H7 (cell line): ENCODE measurements at places on chromosomes 12 and 14. TPM values are rescaled to one million over a fixed set of nuclear protein-coding genes. Genes with fewer than 3 reads are reported as not detected.

GRCh38 chr12:122834104-122834920, 945 bp upstream of the HIP1R start:
- DNase-seq, result peak; percentile 89

DNA sequence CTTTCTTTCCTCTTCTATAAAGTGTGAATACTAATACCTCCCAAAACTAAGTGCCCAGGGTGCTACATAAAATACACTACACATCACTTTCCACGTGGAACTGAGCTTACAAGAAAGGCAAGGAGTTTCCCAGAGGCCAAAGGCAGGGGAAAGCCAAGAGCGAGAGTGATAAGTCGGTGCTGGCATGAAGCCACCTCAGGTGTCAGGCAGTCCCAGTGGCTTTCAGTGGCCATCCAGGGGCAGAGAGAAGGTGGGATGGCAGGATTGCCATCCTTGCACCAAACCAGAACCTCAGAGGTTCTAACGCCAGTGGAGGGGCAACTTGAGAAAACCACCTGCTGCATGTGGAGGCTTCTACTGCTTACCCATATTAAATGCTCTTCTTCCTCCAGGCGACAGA, 79.7 kb upstream of the DIO3 start:
- DNase-seq, result no peak

DNA sequence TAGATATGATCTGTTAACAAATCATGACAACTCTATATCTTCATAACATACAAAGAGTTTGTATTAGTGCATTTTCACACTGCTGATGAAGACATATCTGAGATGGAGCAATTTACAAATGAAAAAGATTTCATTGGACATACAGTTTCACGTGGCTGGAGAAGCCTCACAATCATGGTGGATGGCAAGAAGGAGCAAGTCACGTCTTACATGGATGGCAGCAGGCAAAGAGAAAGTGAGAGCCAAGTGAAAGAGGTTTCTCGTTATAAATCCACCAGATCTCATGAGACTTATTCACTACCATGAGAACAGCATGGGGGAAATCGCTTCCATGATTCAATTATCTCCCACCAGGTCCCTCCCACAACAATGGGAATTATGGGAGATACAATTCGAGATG, 157.6 kb downstream of the DUSP6 start:
- DNase-seq, result no peak

DNA sequence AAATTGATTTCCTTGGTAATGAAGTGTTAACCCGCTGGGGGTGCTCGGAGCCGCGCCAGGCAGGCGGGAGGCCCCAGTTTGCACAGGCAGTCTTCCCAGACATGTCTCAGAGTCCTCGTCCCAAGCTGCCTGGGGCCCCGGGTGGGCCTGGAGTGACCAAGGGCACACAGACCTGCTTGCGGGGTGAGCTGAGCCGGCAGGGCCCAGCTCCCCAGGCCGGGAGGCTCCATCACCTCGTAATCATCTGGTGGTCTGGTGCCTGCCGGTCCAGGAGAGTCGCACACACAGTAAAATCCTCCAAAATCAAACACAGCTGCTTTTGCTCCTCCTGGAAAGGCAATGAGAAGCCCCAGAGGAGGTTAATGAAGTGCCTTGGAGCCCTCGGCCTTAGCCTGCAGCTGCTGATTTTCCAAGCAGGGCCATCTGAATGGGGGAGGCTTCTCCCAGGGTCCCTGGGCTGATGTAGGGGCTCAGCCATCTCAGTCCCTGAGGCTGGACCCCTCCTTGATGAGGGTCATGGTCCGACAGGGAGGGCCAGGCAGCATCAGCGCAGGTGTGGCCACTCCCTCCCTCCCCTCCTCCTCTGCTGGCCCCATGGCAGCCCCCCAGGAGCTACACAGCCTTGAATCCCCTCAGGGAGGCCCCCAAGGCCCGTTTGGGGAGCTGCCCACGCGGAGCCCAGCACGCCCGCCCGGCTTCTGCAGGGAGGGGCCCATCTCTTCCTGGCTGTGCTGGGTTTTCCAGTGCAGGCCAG, 39.4 kb upstream of the FBRSL1 start:
- peak; percentile 56 for DNase-seq

RHOJ gene
- total RNA-seq, result not detected in 2 replicates

MIS18BP1 gene
- 46.3 and 73.3 TPM in 2 replicates for total RNA-seq

SDR9C7 gene
- 0.28 TPM in 1 of 2 replicates, not detected in the other for total RNA-seq

ADAM21 gene
- 0.03 TPM in 1 of 2 replicates, not detected in the other for total RNA-seq
